ENCODE measurements at places on chromosomes 2 and 18.

- no peak for DNase-seq
These were observed 108.4 kb downstream of the POLR1A start for GRCh38 chr2:85997017-85997970.

- DNase-seq: no peak
These were observed 689.0 kb downstream of the TDRD15 start for GRCh38 chr2:21812766-21813165.

DNA sequence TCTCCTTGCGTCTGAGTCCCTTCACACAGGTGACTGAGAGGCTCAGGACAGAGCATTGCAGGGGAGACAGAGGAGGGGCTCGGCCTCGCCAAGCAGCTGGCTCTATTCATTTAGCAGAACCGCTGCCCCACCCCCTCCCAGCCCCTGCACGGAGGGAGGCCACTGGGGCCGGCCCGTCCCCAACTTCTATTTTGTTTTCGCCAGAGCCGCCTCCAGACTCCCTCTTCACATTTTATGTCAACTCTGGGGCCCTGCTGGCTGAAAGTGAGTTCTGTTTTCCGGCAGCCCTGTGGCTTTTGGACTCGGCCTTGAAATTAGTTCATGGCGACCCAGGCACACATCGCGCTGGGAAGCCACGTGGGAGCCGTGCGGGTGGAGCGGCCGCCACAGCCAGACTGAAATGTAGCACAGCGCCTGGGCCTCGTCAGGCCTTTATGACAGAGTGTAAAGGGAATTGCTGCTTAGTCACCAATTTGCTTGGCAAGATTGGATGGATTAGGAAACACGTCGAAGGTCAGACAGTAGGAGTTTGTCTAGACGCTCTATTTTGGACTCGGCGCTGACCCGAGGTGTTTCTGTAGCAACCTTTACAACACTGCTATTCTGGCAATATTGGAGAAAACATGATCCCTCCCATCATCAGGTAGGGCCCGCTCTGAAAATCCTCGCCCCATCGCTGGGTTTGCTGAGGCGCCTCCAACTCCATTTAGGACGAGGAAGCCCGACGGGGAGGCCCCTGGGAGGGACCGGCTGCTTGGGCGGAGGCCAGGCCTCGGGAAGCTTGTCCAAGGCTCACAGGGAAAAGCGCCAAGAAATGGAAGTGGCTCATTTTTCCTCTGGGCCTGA lies 90.7 kb upstream of the CTDP1 start:
- no peak for DNase-seq

GRCh38 chr2:117481608-117482007 lies 332.9 kb upstream of the DDX18 start:
- no peak for DNase-seq

DNA sequence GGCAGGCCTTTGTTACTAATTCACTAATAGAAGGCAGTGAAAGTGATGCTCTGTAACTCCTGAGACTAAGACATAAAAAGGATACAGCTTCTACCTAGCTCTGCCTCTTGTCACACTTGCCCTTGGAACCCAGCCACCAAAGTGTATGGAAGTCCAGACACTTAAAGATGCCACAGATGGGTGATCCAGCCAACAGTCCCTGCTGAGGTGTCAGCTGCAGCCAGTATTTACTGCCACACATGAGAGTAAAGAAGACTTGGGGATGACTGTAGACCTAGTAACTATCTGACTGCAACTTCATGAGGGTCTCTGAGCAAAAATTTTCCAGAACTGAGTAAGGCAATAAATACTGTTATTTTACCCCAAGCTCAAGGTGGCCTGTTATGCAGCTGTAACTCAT lies 8.8 kb downstream of the IMMT start:
- no peak for DNase-seq

GRCh38 chr2:127576433-127577207 lies 41.1 kb downstream of the MYO7B start:
- DNase-seq: no peak

DNA sequence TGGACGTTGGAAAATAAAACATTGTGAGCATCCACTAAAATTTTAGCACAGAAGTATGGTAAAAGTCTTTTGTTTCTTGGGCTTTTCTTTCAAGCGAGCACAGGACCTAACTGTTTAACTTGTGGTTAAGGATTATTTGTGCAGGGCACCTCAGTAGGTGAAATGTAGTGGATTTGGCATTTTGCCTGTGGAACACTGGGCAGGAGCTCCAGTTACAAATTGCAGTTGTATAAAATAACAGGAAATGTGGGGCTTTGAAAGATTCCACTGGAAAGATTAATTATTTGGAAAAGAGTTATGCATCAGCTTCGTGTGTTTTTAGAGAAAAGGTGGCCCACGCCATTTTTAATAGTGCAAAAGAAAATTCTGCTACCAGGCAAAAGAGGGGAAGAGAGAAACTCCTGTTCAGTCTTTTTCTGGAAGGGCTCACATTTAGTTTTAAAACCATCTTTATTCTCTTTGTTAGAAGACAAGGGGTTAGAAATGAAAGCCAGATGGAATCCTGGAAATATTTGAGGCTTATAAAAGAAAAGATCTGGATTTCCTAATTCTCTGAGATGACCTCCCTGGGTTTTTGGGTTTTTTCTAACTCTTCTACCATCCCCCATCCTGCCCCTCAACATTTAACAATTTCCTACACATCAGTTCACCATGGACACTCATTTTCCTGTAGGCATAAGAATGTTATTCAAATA lies 144.3 kb upstream of the SERTAD2 start:
- DNase-seq: no peak

DNA sequence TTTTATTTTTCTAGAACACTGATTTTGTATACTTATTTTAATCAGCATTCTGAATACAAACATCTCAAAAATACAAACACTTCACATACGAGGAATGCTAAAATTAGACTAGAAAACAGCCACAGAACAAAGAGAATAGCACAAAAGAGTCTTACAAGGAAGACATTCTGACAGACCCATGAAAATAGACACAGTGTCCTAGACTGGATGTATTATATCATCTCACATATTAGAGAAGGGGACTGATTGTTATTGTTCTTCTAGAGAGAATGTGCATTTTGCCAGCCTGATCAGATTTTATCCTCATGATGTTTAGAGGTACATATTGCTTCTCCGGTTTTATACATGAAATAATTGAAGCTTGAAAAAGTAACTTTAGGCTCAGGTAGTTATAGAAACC lies 357.9 kb downstream of the DPP10 start:
- no peak for DNase-seq

DNA sequence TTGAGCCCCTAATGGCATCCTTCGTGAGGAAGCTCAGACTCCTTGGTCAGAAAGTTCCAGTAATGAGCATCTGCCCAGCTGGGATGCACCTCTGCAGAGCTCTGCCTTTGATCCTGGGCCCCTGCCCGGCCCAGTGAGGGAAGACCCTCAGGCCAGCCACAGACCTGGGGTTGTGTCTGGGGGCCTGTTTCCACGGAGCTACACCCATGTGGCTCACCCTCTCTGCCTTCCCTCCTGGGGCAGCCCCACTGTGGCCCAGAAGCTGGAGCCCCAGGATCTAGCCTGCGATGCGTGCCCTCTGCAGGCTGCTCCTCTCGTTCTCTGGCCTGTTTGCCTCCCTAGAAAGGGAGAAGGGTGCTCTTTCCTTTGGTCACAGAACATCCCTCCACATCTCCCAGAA lies 9.8 kb downstream of the KCNF1 start:
- DNase-seq: no peak

- no peak for DNase-seq
These were observed 484 bp downstream of the APCDD1 start for GRCh38 chr18:10454681-10455557.

DNA sequence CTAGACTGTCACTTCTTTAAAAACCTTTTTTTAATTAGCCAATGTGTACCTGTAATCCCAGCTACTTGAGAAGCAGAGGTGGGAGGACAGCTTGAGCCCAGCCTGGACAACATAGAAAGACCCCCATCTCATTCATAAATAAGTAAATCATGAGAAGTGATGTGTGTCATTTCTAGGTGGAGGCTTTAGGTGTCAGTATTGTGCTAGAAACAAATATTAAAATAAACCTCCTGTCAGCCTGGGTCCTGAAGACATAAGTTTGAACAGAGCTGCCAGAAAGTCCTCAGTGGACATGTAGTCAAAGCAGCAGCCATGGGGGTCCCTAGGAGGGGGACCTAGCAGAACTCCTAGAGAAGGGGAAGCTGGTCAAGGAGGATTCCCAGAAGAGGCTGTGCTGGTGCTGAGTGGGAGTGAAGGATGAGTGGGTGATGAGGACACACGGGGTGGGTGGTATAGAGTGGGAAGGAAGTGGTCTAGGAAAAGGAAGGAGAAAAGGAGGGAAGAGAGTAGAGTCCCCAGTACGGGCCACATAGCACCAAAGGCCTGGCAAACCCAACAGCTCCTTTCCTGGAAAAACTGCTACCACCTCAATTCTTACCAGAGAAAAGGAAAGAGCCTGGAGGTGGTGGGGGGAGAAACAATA lies 316.6 kb upstream of the NCKAP5 start:
- DNase-seq: no peak

DNA sequence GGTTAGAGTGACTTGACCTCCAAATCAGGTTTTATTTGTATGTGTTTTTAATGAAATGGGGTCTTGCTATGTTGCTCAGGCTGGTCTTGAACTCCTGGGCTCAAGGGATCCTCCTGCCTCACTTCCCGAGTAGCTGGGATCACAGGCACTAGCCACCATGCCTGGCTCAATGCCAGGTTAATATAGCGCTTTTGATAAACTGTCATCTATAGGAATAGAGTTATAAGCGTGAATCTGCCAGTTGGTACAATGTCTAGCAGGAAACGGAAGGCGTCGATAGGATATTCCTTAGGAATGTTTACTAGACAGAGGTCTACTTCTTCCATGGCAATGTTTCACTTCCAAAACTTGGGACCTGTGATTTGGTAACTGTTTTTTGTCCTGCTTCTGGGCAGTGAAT lies 25.5 kb downstream of the CLUL1 start:
- DNase-seq: no peak

GRCh38 chr18:50654658-50655550 lies 95.0 kb downstream of the MAPK4 start:
- no peak for DNase-seq

- DNase-seq: no peak
These were observed 68.8 kb upstream of the KCTD1 start for GRCh38 chr18:26617151-26617554.

- DNase-seq: no peak
These were observed 294.5 kb upstream of the NT5C1B start for GRCh38 chr2:18883616-18884456.

- DNase-seq: no peak
These were observed 23.8 kb upstream of the HPCAL1 start for GRCh38 chr2:10278763-10279471.

DNA sequence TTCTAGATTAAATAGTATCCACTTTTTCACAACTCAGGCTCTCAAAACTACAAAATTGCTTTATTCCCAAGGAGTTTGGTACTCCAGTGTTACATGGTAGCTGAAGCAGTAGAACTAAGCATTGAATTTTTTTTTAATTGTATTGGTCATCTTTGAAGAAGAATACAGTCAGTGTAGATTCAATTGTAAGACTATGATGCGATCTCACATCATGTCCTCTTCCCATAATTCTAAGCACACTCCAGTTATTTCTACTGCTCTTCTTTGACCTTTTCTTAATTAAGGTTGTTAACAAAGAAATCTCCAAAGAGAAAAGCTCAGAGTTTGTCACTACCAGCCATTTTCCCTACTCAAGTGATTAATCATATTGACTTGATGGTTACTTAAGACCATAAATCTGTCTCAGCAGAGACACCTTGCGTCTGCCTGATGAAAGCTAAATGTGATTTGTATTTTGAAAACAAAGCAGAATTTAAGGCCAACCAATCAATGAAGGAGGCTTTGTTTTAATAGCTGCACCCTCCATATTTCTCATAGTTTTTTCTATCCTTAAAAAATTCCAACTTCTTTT lies 130.2 kb downstream of the DTNA start:
- DNase-seq: no peak

GRCh38 chr2:69272803-69273471 lies 114.1 kb downstream of the GFPT1 start:
- DNase-seq: no peak

GRCh38 chr2:96092573-96092877 lies 23.8 kb downstream of the ADRA2B start:
- DNase-seq: no peak

GRCh38 chr18:3284501-3284900 lies 22.6 kb downstream of the MYL12B start:
- no peak for DNase-seq

GRCh38 chr2:226905718-226906117 lies 69.9 kb downstream of the RHBDD1 start:
- DNase-seq: no peak

DNA sequence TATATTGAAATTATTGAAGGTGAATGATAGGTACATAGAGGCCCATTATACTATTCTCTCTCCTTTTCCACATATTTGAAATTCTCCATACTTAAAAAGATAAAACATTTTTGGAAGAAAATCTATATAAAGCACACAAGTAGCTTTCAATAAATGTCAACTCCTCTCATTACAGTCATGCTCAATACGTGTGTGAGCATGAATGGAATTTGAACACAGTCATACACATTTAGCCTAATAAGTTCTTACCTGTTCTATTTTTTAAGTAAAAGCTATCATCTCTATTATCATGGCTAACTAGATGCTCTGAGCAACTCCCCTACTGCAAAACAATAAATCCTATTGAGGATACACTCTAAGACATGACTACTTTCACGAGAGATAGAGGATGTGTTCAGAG lies 41.9 kb upstream of the SPATS2L start:
- no peak for DNase-seq

- no peak for DNase-seq
These were observed 1.4 kb upstream of the MFSD6 start for GRCh38 chr2:190406805-190407204.

- no peak for DNase-seq
These were observed 130.8 kb upstream of the CDCA7 start for GRCh38 chr2:173223871-173224270.

- DNase-seq: no peak
These were observed 230.5 kb upstream of the SETBP1 start for GRCh38 chr18:44450226-44450625.

- no peak for DNase-seq
These were observed 46.2 kb downstream of the AKAIN1 start for GRCh38 chr18:5150894-5151293.

- DNase-seq: no peak
These were observed 414.2 kb upstream of the CHAC2 start for GRCh38 chr2:53353135-53354114.

DNA sequence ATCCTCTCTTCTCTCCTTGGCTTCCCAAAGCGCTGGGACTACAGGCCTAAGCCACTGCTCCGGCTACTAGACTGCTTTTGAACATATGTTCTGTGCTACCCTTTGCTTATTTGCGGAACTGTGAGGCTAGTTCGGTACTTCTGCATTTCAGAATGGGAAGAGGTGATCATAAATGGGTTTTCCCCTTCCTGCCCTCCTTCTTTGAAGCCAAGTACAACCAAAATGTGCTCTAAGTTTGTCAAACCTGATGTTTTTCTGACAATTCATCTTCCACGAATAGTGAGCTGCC lies 1.7 kb upstream of the ESCO1 start:
- DNase-seq: no peak

- no peak for DNase-seq
These were observed 1.3 kb downstream of the HSPD1 start for GRCh38 chr2:197498235-197498936.

DNA sequence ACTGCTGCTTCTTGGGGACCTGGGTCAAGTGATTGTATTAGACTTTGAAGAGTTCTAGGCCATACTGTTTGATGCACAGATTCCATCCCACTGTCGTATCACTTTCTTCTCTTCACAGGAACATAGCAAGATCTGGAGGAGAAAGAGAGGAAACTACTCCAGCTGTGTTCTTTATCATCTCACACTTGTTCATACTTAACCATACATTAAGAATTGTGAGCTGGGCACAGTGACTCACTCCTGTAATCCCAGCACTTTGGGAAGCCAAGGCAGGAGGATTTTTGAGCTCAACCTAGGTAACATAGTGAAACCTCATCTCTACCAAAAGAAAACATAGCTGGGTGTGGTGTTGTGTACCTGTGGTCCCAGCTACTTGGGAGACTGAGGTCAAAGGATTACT lies 111.7 kb downstream of the PARD3B start:
- DNase-seq: no peak

All from NCI-H1930 (cell line).